ENCODE measurements at places on chromosomes 1 and 21. TPM values are rescaled to one million over a fixed set of nuclear protein-coding genes. Genes with fewer than 3 reads are reported as not detected.
A peak's percentile ranks its signal among the peaks of the same experiment; 100 is the strongest.

DNA sequence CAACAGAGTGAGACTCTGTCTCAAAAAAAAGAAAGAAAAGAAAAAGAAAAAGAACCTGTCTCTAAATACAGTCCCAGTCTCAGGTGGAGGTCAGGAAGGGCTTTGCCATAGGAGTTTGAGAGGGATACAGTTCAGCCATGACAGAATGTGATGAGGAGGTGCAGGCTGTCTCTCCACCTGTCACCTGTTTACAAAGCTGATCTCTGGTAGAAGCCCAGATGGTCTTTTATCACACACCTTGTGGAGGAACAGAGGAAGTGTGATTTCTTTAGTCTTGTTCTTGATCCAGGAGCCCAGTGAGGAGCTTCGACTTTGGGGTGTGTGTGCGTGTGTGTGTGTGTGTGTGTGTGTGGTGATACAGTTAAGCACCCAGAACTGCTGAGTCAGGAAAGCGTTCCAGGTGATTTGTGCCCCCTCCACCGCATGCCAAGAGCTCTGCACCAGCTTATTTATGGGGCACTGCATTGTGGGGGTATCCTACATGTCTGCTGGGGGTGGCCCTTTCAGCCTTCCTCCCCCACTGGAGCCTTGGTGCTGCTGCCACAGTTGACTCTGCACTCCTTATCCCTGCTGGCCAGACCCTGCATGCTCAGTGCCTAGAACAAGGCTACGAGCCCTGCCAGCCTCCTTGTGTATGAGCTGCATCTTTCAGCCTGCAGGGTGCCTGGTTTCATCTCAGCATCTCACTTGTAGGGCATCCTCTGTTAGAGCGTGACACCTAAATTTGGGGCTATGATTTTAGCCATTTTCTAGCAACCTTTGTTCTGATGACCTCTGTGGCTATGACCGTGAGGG lies 19.3 kb downstream of the DOP1B start:
- DNase-seq, result no peak

- DNase-seq, result no peak
Observed at GRCh38 chr1:190338829-190339228, 138.8 kb downstream of the BRINP3 start.

Gene C1orf226
- 5.9 TPM for total RNA-seq

Gene FMO3
- not detected for total RNA-seq

- no peak for DNase-seq
Observed at GRCh38 chr1:102107441-102107840, 110.7 kb upstream of the OLFM3 start.

DNA sequence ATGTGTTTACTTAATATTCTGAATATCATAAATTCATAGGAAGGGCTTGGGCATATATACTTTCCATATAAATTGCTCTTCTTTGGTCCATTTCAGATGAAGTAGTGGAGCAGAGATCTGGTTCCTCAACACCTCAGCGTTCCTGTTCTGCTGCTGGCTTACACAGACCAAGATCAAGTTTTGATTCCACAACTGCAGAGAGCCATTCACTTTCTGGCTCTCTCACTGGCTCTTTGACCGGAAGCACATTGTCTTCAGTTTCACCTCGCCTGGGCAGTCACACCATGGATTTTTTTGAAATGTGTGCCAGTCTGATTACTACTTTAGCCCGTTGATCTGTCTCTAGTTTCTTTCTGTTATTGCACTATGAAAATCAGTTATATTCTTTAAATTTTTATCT lies 62.3 kb downstream of the PRKAA2 start:
- DNase-seq, result no peak

GRCh38 chr1:168466092-168466713 lies 77.6 kb downstream of the XCL2 start:
- DNase-seq, result no peak

GRCh38 chr1:116755681-116756080 lies 1.5 kb downstream of the CD2 start:
- DNase-seq, result no peak

- DNase-seq, result no peak
Observed at GRCh38 chr1:151989211-151989862, 4.3 kb downstream of the S100A10 start.

GRCh38 chr1:44460107-44460882 lies 55.2 kb downstream of the RNF220 start:
- DNase-seq, result no peak

Gene PFKL
- total RNA-seq, result 65.8 TPM

Gene CBR3
- 17.7 TPM for total RNA-seq

DNA sequence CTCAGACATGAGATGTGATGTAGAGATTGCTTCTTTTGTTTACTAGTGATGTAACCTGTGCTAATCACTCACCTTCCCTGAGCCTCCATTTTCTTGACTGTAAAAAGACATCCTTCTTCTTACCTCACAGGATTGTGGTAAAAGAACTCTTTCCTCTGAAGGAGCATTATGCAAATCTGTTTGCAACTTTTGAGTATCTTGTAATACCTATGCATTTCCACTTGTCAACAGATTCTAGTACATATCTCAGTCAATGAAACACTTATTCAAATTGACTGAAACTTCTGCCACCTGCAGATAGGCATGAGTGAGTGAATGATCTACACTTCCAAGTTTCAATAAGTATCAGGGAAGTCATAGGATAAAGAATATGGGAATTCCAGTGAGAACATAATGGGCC lies 174.7 kb downstream of the HHIPL2 start:
- DNase-seq, result no peak

DNA sequence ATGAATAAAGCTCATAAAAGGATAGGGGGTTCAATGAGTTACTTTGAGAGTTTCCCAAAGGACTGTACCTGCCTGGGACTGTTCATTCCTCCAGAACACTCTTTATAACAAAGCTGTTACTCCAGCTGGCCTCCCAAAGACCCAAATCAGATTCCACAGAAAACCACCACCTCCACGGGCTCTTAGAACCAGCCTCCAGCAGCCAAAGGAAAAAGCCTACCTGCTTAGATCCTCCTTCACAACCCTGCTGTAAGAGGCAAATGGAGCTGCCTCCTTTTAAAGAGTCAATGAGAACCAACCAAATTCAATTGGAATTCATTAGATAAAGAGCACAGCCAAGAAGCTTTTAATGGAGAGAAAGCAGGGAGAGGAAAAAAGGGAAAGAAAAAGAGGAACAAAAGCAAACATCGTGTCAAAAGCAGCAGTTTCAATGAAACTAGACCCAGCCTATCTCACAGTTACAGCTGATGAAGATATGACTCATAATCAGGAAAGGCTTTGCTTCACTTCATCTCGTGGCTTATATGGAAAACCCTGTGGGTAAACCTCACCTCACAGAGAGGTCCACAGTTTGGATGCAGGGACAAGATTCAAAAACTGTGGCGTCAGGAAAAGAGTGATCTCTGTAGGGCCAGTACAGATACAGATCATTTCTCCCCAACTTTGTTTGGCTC lies 27.8 kb upstream of the FMO4 start:
- peak; percentile 40 for DNase-seq

Gene TMEM82
- not detected for total RNA-seq

GRCh38 chr1:115537415-115537814 lies 104.4 kb upstream of the VANGL1 start:
- DNase-seq, result no peak

- peak; percentile 31 for DNase-seq
Observed at GRCh38 chr1:184910691-184911091, 63.6 kb downstream of the NIBAN1 start.

Gene CFAP74
- total RNA-seq, result not detected

DNA sequence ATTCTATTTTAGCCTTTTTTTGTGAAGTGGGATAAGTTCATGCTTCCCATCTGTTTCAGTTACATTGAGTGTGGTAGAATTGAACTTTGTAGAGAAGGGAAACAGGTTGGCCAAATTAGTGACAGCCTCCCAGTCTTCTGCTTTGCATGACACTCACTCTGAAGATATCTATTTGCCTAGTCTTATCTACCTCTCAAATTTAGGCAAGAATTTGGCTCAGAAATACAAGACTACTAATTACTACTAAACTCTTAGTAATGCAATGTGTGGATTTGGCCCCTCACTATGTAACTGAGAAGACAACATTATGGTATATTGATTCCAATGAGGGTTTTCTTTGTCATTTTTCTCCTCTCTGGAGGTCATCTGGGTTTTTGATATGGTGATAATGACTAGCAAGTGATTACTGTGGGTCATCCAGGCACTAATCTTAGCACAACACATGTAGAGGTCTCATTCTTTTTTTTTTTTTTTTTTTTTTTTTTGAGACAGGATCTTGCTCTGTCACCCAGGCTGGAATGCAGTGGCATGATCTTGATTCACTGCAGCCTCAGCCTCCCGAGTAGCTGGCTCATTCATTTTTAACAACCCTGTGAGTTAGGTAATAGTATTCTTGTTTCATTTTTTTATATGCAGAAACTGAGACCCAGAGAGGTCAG lies 6.3 kb downstream of the FAM20B start:
- DNase-seq, result no peak

GRCh38 chr21:26443867-26444266 lies 129.2 kb downstream of the CYYR1 start:
- DNase-seq, result no peak

GRCh38 chr1:38820860-38821259 lies 38.7 kb downstream of the RRAGC start:
- DNase-seq, result no peak

- no peak for DNase-seq
Observed at GRCh38 chr1:26352338-26352679, 1.6 kb downstream of the CRYBG2 start.

Gene AMY1A
- not detected for total RNA-seq

DNA sequence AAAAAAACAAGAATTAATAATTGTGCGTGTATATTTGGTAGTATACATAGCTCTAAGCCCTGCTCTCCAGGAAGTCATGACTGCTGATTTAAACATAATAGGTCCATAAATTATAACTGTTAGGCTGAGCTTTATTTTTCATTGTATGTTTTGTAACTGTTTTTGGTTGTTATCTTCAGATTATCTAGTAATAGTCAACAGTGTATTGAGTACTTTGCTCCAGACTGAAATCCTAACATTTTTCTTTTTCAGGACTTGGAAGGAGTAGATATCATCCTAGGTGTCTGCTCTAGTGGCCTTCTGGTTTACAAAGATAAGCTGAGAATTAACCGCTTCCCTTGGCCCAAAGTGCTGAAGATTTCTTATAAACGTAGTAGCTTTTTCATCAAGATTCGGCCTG lies 90.9 kb downstream of the TMEM200B start:
- DNase-seq, result no peak

DNA sequence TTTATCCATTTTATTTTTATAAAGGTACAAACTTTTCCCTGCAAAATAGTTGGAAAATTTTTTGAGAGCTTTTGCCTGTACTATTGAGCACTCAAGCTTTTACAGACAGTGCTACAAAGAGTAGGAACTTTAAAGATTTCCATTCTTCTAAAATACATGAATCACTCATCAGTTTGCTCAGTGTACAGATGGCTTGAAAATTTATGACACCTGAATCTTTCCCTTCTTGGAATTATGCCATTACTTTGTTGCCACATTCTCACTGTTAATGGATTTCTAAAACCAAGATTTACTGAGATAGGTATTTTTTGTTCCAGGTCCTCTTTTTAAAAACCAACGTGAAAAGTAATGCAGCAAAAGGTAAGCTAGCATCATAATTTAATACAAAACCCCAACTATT lies 76.0 kb downstream of the GPATCH2 start:
- no peak for DNase-seq

GRCh38 chr1:10625076-10625475 lies 150.3 kb downstream of the PEX14 start:
- DNase-seq, result no peak

Gene SGIP1
- 6.9 TPM for total RNA-seq

- DNase-seq, result no peak
Observed at GRCh38 chr1:64568171-64568450, 98.2 kb downstream of the CACHD1 start.

GRCh38 chr21:25323356-25323949 lies 283.8 kb downstream of the MRPL39 start:
- DNase-seq, result no peak

Gene LCK
- total RNA-seq, result 8.2 TPM

Gene SMCP
- not detected for total RNA-seq

GRCh38 chr1:240054109-240054701 lies 37.5 kb upstream of the FMN2 start:
- DNase-seq, result no peak

GRCh38 chr1:156346636-156347035 lies 8.3 kb downstream of the TSACC start:
- no peak for DNase-seq

All from epithelial cell of proximal tubule (primary cell).